Type B pancreatic cell (in vitro differentiated cells): ENCODE measurements at places on chromosomes 16 and 17. TPM values are rescaled to one million over a fixed set of nuclear protein-coding genes. Genes with fewer than 3 reads are reported as not detected.

SLC16A13 gene
- 13.5 and 15.5 TPM in 2 replicates for total RNA-seq

DNA sequence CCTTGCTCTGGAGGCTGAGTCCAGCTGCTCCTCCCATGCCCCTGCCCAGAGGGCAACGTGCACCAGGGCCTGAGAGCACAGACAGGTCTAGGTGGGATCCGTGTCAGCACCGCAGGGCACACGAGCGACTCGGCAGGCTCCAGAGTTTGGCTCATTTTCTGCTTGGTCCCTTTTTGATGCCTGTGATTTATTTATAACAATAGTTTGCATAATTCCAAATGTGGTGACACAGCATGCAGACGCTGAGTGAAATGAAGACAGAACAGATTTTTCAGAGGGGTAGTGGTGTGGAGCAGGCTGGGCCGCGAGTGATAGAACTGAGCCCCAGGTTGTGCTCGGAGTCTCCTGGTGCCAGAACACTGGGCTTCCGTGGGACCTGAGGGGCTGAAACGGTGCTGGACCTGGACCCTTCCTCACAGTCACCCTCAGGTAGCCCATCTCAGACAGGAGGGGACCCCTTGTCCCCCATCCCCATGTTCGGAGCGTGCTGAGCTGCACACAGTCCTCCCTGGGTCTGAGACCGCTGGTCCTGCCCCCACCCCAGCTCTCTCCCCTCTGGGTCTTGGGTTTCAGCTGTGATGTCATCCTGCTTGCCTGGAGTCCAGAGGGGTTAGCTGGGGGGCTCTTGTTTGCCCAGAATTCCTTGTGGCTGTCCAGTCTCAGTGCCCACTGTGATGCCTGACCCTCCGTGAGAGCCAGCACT is 95.9 kb downstream of the METRNL start:
- peak; percentile 48 for DNase-seq

DNA sequence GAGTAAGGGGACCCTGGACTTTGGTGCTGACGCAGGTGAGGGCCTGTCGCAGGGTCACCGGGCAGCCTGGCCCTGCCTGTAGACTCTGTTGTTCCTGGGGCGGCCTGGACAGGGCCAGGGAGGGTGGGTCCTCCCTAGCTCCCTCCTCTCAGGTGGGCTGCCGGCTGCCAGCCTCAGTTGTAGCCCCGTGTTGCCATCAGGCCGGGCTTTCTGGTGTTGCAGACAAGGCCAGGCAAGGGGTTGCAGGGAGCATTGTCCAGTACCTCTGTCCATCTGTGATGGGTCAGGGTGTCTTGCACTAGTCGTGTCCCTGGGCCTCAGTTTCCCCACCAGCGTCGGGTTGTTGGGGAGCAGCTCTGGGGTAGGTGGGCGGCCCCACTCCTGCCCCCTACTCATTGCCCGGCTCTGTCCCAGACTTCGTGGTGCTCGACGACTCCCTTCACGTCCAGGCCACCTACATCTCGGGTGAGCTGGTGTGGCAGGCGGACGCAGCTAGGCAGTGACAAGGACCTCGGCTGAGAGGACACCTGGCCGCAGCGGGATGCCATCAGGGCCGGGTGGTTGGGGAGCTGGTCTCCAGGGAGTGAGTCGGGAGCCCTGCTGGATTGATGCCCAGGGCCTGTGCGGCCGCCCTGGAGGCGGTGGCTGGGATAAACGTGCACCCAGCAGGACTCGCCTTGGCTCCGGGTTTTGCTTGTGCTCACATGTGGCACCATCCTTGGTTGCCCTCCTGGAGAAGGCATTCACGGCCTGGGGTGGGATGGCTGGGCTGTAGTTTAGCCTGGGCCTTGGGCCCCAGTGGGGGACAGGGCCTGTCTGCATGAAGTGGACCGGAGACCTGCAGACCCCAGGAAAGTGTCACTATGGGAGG is 1.9 kb downstream of the CEMP1 start:
- DNase-seq, result peak; percentile 71

- no peak for DNase-seq
These were observed 3.7 kb downstream of the GGA2 start for GRCh38 chr16:23506606-23506994.

- no peak for DNase-seq
These were observed 96.8 kb downstream of the PGS1 start for GRCh38 chr17:78475211-78475610.

DNA sequence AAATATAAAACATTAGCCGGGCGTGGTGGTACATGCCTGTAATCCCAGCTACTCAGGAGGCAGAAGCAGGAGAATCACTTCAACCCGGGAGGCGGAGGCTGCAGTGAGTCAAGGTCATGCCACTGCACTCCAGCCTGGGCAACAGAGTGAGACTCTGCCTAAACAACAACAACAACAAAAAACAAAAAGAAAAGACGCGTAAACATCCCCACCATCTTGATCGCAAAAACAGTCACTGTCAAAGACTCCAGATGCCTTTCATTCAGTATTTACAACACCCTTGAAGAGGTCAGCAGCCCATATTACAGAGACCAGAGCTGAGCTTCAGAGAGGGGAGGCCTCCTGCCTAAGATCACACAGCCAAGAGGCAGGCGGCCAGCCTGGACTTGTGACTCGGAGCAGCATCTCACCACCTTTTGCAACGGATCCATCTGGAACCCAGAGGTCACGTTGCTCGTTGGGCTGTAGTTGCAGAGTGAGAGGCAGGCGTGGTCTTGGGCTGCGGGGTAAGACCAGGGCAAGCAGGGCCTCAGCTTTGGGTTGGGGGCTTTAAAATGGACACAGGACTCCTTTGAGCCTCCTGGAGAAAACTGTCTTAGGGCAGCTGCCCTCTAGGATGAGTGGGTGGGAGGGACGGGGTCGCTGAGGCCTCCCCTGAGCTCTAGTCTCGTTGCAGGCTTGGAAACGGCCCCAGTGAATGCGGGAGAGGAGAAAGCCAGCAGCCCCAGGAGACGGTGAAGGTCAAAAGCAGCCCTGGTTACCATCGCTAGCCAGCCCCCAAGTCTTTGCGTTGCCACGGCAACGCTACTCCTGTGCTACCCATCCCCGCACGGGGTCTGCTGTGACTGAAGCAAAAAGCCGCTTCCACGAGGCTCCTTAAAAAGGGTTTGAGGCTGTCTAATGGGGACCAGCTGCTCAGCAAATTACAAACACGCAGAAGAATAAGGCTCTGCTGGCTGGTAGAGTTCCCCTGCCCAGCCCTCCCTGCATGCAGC is 26.1 kb downstream of the LGALS3BP start:
- no peak for DNase-seq

- DNase-seq, result no peak
These were observed 5.0 kb downstream of the FADS6 start for GRCh38 chr17:74888469-74888868.

GRAP gene
- 0.22 TPM in 1 of 2 replicates, not detected in the other for total RNA-seq

- DNase-seq, result no peak
These were observed 3.8 kb upstream of the TBKBP1 start for GRCh38 chr17:47690121-47690520.

KLHL10 gene
- 0.24 TPM in 1 of 2 replicates, not detected in the other for total RNA-seq

DNA sequence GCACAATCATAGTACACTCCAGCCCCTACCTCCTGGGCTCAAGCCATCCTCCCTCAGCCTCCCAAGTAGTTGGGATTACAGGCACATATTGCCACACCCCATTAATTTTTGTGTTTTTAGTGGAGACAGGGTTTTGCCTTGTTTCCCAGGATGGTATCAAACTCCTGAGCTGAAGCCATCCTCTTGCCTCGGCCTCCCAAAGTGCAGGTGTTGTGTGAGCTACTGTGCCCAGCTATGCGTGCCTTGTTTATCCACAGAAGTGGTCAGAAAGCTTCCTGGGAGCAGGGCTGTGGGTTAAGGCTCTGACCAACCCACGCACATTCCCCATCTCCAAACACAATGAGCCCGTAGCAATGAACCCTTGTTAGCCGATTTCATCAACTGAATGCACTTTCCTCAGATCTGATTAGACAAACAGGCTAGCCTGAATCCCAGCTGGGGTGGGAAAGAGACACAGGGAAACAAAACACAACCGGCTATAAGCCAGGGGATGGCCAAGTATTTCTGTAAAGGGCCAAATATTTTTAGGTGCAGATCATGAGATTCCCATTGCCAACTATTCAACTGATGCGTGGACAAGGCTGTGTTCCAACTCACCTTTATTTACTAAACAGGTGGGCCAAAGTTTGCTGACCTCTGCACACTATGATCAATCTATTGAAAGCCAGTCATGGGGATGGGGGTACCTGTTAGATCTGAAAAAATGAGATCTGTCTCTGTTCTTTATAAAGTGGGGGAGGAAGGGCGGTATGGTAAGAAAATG is 193.6 kb downstream of the CPPED1 start:
- DNase-seq, result no peak

GRCh38 chr17:60102632-60103096 is 23.9 kb upstream of the HEATR6 start:
- no peak for DNase-seq

GRCh38 chr16:4152267-4152666 is 36.0 kb upstream of the ADCY9 start:
- no peak for DNase-seq

GRCh38 chr16:10130538-10130937 is 51.7 kb downstream of the GRIN2A start:
- DNase-seq, result no peak

DNA sequence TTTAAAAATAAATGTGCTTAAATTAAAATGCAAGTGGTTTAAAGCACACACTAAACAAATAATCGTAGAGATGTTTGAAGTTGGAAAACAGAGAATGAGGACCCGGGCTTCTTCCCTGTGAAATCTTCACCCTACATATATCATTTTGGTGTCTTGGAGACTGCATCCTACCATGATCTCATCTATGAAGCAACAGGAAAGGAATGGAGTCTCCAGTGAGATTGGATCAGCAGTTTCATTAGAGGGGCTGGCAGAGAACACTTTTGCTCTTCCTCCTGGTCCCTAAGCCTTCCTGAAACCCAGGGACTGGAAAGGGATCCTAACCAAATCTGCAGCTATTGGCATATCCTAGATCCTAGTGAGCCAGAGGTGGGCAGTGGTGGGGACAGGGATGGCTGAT is 85.0 kb downstream of the GRIN2A start:
- DNase-seq, result no peak

- no peak for DNase-seq
These were observed 6.3 kb upstream of the TENT4B start for GRCh38 chr16:50146479-50147435.

DNA sequence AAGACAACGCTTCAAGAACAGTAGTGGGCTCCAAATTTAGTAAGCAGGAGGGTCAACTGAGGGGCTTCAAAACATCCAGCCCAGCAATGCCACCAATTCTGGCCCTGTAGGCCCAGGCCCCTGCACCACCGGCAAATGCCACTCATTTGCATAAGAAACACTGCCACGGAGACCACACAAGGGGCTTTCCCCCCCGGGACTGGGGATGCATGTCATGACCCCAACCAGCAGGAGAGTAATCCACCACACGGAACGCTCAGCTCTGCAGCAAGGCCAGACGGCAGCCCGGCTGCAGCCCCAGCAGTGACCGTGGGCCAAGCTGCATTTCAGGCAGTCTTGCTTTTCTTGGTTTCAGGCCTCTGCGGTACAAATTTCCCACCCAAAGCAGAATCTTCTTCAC is 14.1 kb downstream of the TMEM11 start:
- DNase-seq, result no peak

- no peak for DNase-seq
These were observed 45.0 kb upstream of the ARHGAP44 start for GRCh38 chr17:12744298-12744697.

SLC25A10 gene
- total RNA-seq, result 23.8 and 27.6 TPM in 2 replicates

DNA sequence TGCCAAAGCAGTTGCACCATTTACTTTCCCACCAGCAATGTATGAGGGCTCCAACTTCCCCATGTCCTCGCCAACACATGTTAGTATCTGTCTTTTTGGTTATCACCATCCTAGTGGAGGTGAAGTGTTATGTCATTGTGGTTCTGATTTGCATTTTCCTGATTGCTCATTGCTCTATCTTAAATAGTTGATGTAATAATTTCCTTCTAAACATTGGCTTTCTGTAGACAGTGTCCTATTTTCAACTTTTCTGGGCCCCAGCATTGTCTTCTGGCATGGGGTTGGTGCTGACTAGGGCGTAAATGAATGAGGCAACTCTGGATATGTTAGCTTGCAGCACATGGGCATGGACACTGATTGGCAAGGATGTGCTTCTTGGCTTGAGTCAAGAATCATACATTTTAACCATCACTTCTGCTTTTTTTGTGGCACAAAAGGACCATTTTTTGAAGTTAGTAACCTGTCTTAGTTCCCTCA is 25.1 kb downstream of the PLCG2 start:
- DNase-seq, result no peak

CFAP97D1 gene
- not detected in 2 replicates for total RNA-seq

HYDIN gene
- 5.6 and 19.7 TPM in 2 replicates for total RNA-seq

DNA sequence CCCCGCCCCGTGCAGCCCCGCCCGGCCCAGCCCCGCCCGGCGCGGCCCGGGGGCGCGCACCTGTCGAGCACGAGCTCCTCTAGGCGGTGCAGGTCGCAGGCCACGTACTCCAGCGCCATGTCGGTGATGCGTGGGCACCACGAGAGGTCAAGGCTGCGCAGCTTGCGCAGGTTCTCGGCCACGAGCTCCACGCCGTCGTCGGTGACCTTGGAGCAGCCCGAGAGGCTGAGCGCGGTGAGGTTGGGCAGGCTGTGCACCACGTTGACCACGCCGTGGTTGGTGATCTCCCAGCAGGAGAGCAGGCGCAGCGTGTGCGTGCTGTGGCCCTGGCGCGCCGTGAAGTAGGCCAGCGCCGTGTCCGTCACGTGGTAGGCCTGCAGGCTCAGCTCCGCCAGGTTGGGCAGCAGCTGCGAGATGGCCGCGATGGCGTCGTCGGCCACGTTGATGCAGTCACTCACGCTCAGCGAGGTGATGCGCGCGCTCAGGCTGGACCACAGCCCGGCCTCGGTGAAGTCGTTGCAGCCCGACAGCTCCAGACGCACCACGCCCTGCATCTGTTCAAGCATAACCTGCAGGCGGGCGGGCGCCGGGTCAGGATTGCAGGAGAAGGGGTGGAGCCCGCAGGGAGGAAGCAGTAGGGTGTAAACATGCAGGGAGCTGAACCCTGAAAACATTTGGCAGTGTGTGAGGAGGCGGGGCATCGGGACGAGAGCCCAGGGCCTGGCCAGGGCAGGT is 5.3 kb upstream of the WDR24 start:
- no peak for DNase-seq

DNA sequence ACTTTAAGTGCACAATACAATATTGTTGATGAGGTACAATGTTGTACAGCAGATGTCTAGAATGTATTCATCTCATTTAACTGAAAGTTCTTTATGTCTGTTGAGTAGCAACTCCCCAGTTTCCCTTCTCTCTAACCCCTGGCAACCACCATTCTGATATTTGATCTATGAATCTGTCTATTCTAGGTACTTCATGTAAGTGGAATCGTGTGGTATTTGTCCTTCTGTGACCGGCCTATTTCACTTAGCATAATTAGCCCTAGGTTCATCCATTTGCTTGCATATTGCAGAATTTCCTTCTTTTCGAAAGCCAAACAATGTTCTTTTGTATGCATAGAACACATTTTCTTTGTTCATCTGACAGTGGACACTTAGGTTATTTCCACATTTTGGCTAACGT is 10.8 kb downstream of the RGS9 start:
- DNase-seq, result no peak
